ENCODE measurements at places on chromosomes 1 and 21. TPM values are rescaled to one million over a fixed set of nuclear protein-coding genes. Genes with fewer than 3 reads are reported as not detected.

STUM gene
- 0.70 TPM for total RNA-seq

DNA sequence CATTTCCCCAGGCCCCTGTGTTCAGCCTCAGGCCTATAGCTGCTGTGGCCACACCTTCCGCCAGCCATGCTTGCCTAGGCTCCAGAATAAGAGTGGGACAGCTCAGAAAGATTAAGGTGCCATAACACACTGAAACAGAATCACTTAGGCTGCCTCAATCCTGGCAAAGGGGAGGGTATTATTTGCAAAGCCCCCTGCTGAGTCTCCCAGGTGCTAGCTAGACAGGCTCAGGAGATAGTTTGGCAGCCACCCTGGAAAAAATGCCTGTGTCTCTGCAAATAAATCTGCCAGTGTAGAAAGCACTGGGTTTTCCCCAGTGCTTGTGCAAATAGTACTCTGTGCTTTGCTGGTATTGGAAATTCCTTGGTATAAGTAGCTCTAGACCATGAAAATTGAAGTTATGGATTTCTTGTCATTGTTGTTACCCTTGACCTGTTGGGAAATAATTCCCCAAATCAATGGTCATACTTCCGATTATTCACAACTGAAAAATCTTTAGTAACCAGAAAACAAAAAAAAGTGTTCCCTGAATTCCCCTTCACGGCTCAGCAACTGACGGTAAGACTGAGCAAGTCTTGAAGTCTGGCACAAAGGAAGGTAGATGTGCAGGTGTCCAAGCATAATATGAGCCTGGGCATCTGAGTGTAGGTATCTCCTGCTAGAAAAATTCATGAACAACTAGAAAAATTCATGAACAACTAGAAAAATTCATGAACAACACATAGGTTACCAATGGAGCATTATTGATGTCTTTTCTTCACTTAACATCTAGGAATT lies 56.9 kb downstream of the PROX1 start:
- no peak for DNase-seq
- H3K27me3 ChIP-seq, result no peaks in the 10 kb centered on the region
- H3K36me3 ChIP-seq, result no peaks in the 10 kb centered on the region
- no peak overlapping the region for H3K4me3 ChIP-seq

DNA sequence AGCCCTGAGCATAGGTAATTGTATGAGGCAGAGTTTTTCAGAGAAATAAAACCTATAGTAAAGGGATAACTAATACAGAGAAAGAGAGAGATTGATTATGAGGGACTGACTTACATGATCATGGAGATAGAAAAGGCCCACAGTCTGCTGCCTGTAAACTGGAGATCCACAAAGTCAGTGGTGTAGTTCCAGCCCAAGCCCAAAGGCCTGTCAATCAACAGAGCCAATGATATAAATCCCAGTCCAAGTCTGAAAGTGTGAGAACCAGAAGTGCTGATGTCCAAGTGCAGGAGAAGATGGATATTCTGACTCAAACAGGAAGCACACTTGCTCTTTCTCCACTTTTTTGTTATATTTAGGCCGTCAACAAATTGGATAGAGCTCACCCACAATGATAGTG lies 340.1 kb upstream of the RGS18 start:
- H3K4me1 ChIP-seq, result no peaks in the 10 kb centered on the region
- no peak overlapping the region for H3K27ac ChIP-seq
- H3K4me3 ChIP-seq, result no peak overlapping the region
- DNase-seq, result no peak
- no peaks in the 10 kb centered on the region for H3K27me3 ChIP-seq
- no peaks in the 10 kb centered on the region for H3K36me3 ChIP-seq

DNA sequence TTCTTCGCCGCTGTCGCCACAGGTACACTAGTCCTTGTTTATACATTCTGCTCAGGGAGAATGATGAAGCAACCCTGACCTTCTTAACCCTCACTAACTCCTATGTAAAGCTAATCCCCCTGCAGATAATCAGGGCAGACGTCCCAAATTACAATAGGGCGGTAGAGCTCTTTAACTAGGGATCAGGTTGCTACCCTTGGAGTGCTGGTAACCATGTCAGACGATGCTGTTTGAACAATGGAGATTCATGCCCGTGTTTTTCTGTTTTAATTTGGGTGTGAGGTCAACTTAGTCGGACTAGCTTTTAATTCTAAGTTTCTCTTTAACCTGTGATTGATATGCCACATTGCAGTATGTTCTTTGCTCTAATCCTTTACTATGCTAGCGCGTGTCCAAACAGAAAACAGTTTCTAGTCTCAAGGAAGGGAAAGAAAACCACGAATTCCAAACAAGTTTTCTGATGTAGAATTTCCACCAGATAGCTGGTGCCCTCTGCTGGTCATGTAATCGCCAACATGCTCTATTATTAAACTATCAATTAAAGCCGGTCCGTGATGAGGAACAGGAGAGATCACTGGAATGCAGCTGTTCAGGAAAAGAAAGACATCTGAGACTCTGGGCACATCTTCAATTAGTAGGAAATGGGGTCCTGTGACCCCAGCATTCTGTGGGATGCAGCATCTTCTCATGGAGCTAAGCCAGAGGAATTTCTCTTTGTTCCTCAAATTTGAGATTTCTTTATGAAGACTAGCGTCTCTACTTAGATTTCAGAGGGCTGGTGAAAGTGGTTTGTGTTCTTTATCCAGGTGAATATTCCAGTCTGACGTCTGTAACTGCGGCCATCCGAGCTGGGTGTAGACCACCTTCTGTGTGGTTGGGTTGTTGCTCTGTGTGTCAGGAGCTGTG lies 18.3 kb upstream of the VAMP3 start:
- peak; percentile 73 for DNase-seq
- H3K27ac ChIP-seq, result no peak overlapping the region

DNA sequence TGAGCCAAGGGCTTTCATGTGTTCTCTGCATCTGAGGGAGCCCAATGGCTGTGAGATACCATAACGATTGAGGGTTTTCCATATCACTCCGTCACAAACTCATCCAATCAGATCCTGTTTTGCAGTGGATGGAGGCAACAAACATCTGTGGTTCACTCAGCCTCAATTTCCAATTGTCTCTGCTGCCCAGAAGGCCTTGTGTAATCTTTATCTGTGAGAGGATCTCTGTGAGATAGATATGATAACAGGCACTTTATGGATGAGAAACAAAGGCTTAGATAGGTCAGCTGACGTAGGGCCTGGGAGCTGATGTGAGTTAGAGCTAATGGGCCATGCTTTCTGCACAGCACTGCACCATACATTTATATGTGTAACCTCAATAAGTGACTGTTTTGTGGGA lies 3.3 kb upstream of the MTARC1 start:
- H3K27me3 ChIP-seq, result no peaks in the 10 kb centered on the region
- DNase-seq, result no peak
- peaks cover 13% of the 10 kb centered on the region for H3K36me3 ChIP-seq
- no peak overlapping the region for H3K4me3 ChIP-seq
- H3K4me1 ChIP-seq, result no peaks in the 10 kb centered on the region

Data from right atrium auricular region (tissue), 2 donors.